ENCODE measurements at places on chromosomes 7 and 10.
A peak's percentile ranks its signal among the peaks of the same experiment; 100 is the strongest.

DNA sequence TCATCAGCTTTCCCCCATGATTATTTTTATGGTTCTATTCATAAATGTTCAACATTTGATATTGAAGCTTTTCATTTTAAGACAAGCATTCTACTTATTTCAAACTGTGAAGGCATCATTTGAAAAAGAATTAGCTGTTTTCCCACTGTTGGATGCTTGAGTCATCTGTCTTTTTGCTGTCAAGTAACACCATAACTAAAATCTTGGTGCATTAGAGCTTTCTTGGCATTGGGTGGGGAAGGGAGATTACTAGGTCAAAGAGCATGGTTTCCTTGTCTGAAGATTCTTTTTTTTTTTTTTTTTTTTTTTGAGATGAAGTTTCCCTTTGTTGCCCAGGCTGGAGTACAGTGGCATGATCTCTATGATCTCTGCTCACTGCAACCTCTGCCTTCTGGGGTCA, 68.5 kb downstream of the CTBP2 start:
- no peak for DNase-seq

DNA sequence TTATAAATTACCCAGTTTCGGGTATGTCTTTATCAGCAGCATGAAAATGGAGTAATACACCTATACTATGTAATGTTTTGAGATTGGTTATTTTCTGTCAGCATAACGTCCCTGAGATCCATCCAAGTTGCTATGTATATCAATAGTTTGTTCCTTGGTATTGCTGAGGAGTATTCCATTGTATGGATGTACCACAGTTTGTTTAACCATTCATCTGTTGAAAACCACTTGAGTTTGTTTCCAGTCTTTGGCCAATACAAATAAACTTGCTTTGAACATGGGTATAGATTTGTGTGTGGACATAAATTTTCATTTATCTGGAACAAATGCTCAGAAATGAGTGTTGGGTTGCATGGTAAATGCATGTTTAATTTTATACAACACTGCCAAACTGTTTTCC, 103.3 kb upstream of the GSDME start:
- DNase-seq = no peak

DNA sequence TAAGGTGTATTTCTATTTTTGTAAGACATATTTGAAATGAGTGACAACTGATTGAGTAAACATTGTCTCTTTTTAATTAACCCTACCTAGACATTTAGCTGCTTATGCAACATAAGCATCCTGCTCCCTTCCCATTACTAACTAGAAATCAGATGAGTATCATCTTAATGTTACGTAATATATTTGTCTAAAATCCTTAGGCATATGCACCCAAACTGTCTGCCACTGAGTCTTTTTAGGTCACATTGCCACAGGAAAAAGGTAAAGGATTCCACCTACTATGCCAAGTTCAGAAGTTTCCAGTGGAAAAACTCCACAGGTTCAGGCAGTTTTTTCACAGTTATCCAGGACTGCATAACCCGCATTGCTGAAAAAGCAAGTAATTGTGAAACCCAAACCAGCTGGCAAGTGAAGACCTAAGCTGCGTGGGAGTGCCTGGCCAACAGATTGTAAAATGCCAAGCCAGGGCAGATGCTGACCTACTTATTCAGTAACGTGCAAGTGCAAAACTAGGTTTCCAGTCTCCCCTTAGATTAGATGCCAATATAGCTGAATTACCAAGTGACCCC, 983.7 kb downstream of the GATA3 start:
- DNase-seq = peak; percentile 31

GRCh38 chr10:2625094-2625493, 442.3 kb upstream of the PFKP start:
- no peak for DNase-seq

DNA sequence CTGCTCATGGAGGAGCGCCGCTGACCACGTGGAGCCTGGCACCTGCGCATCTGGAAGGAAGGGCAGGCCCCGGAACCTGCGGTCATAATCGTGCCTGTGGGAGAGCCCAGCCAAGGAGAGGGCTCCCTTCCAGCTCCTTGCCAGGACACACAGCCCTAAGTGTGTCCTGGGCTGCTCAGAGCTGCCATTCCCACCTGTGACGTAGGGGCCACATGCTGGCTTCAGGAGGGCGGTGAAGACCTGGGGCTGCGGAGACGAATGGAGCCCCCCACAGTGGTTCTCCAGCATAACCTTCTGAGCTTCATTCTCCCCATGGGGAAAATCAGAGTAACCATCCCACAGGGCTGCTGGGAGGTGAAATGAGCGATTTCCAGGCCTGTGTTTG, 127.6 kb upstream of the CHST15 start:
- DNase-seq = no peak

- no peak for DNase-seq
These were observed 31.4 kb downstream of the CCNJ start for GRCh38 chr10:96074776-96075175.

DNA sequence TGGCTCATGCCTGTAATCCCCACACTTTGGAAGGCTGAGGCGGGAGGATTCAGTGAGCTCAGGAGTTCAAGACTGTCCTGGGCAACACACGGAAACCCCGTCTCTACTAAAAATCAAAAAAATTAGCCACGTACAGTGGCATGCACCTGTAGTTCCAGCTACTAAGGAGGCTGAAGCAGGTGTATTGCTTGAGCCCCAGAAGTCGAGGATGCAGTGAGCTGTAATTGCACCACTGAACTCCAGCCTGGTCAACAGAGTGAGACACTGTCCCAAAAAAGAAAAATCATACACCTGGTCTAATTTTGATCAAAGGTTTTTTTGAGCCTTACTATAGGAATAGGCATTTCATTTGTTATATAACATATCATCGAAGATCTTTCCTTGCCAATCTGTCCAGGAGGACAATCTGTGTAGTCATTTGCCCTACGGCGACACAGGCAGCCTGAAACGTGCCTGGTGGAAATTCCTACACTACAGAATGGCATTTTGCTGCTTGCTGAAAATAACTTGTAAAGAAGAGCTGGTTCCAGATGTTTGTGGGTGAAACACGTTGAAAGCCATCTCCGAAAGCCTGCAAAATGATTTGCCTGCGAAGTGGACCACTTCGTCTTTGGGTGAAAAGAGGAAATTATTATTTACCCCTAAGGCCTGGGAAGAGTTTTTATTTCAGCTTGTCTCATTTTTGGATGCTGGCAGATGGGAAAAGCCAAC, 31.3 kb upstream of the GDI2 start:
- DNase-seq = no peak

GRCh38 chr7:25520017-25520416, 291.7 kb upstream of the NPVF start:
- DNase-seq = no peak

GRCh38 chr10:72639441-72639873, 13.6 kb upstream of the MICU1 start:
- DNase-seq = no peak

DNA sequence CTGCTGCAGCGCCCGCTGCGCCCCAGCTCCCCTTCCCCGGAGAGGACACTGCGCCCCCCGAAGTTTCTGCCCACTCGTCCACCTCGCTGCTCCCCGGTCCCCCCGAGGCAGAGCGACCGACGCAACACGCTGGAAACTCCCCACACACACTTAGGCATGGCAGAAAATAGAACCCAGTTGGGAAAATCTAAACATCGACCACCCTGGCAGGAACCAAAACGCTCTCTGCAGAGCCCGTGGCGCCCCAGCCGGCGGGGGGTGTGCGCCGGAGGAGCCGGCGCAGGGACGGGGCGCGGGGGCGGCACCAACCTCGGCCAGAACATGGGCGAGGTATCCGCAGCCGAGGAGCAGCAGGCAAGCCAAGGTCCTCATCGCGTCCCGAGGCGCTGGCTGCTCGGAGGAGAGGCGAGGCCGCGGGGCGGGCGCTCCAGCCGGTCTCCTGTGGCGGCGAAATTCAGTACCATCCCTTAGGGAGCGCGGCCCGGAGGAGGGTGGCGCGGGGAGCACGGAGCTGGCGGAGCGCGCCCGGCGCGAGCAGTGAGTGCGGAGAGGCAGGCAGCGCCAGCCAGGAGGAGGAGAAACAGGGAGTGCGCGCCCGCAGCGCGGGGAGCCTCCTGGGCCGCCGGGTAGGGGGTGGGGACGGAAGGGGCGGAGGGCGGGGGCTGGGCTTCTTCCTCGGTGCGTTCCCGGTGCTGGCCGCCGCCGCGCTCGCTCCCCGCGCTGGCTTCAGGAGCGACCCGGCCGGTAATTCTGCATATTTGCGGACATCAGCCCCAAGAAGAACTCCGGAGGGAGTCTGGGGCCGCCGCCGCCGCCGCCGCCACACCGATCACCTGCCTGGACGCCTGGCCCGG, 789 bp downstream of the PDGFA start:
- DNase-seq = peak; percentile 91

GRCh38 chr10:49601857-49602256, 8.3 kb upstream of the SLC18A3 start:
- no peak for DNase-seq

GRCh38 chr7:12695965-12696364, 8.5 kb downstream of the ARL4A start:
- no peak for DNase-seq

DNA sequence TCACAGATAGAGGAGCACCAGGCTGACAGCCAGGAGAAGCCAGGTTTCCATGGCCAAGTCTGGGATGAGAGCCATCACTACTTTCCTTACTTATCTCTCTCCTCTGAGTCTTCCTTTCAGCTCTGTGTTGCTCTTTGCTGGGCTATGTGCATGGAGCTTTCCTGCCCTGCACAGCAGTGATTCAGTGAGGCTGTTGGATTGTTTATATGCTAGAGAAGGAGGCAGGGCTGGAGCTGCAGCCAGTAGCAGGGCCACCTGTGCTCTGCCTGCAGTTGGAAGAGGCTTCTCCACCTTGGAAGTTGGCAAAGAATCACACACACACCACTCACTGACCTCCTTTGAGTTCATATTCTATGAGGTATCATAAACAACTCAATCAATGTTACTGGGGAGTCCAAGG, at the start of gene CYP3A4:
Gene CYP3A4, minus strand, starts transcription at position 178 of the 400 bp plus-strand sequence. Its CDS starts 103 bp downstream, at position 75.
- DNase-seq = no peak

- DNase-seq = no peak
These were observed 131.3 kb upstream of the NRP1 start for GRCh38 chr10:33465747-33466146.
